Endothelial cell of umbilical vein (primary cell): ENCODE measurements at places on chromosomes 3 and 15. TPM values are rescaled to one million over a fixed set of nuclear protein-coding genes. Genes with fewer than 3 reads are reported as not detected.

Gene BTLA
- total RNA-seq, result not detected in 2 replicates

Gene ADPGK
- 51.0 and 51.7 TPM in 2 replicates for total RNA-seq

Gene SLC6A20
- total RNA-seq, result not detected in 2 replicates

Gene ADGRG7
- not detected in 2 replicates for total RNA-seq

- no peaks in the 10 kb centered on the region for H3K36me3 ChIP-seq
- H3K4me3 ChIP-seq, result no peak overlapping the region
- DNase-seq, result no peak
- H3K27ac ChIP-seq, result no peak overlapping the region
- no peaks in the 10 kb centered on the region for H3K4me1 ChIP-seq
Measured at GRCh38 chr15:45539680-45540079, 17.1 kb upstream of the SLC30A4 start.

DNA sequence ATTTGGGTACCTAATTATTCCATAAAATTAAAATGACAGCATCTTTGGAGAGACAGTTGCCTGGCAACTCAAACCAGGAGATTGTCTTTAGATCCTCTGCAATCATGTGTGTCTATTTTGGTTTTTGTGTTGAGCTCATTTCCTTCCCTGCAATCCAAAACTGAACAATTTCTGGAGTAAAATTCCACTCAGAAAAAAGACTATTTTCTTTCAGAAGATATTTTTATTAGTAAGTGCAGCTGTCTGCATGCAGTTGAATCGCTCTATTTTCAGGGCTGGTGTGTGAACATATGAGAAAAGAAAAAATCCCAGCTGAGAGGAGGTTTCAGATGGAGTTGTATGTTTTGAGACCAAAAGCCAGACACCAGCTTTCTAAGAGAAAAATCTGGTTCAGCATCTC is 41.9 kb upstream of the DYNC1LI1 start:
- DNase-seq, result no peak
- peaks cover 3% of the 10 kb centered on the region for H3K27me3 ChIP-seq
- H3K27ac ChIP-seq, result no peak overlapping the region

DNA sequence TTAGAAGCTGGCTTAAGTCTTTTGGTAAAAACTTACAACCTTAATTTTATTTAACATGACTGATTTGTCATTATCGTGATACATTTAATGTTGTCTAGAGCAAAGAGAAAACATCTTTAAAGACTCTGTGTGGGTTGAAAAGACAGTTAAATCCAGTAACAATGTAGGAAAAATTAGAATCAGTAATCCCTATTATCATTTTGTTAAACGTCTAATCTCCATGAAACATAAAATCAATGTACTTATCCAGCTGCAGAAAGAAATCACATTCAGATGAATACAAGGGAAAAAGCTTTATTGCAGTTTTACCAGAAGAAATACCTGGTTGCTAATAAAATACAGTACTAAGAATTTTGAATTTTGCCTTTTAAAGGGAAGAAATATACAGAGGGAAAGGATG is 21.2 kb upstream of the SETMAR start:
- H3K4me3 ChIP-seq, result no peak overlapping the region
- no peaks in the 10 kb centered on the region for H3K36me3 ChIP-seq
- H3K27me3 ChIP-seq, result no peaks in the 10 kb centered on the region
- no peak overlapping the region for H3K27ac ChIP-seq

DNA sequence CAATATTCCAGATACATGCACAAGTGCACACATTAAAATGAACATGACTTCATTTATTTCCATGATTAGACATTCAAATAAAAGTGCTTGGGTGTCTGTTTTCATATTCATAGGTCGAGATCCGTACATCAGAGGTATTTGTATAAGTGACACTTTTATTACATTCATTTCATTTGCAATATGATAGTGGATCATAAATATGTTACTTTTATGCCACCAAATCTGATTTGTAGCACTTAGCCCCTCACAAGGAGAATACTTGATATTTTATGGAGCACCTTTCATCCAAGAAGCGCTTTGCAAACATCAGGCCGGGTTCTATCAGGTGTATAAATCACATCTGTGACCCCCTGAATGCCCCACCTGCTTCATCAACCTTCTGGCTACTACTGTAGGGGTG is 100.6 kb downstream of the TOP2B start:
- no peaks in the 10 kb centered on the region for H3K36me3 ChIP-seq
- DNase-seq, result no peak
- H3K4me1 ChIP-seq, result no peaks in the 10 kb centered on the region
- no peak overlapping the region for H3K27ac ChIP-seq

- H3K36me3 ChIP-seq, result no peaks in the 10 kb centered on the region
- no peak overlapping the region for H3K4me3 ChIP-seq
- no peaks in the 10 kb centered on the region for H3K4me1 ChIP-seq
- no peak overlapping the region for H3K27ac ChIP-seq
- DNase-seq, result no peak
Measured at GRCh38 chr3:117059956-117060270, 350.3 kb downstream of the TUSC7 start.

DNA sequence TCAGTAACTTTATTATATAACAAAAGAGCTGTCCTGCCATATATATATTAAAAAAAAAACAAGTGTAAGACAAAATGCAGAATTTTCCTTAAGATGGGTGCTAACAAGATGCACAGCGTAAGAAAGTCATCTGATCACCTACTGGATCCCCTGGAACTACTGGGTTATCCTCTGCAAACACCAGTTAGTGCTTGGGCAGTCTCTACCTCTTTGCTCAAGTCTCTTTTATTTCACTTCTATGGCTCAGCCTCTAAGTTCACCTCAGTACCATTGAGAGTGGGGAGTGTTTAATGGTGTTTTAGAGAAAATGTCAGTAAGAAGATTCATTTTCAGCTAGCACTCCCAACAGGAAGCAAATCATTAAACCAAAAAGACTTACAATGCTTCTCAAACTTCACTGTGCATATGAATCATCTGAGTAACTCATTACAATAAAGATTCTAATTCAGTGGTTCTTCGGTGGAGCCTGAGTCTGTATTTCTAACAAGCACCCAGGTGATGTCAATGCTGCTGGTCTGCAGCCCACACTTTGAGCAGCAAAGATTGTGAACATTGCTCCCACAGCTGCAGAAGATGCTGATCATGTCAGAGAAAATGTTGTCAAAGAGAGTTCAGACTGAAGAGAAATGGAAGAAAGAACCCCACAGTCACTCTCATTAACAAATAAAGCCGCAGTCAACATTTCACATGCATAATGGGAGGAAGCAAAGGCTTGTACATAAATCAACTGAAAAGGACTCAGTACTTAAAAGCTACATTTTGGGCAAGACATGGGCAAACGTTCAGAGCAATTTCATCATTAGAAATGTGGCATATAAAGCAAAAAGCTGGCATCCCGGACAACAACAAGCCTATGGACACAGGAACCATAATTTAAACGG is 227.1 kb upstream of the ATP11B start:
- no peaks in the 10 kb centered on the region for H3K27me3 ChIP-seq
- H3K4me3 ChIP-seq, result no peak overlapping the region
- H3K36me3 ChIP-seq, result no peaks in the 10 kb centered on the region
- H3K27ac ChIP-seq, result no peak overlapping the region

GRCh38 chr3:160919942-160920341 is 163.9 kb downstream of the PPM1L start:
- H3K4me3 ChIP-seq, result no peak overlapping the region
- H3K27ac ChIP-seq, result no peak overlapping the region
- H3K36me3 ChIP-seq, result no peaks in the 10 kb centered on the region
- H3K27me3 ChIP-seq, result no peaks in the 10 kb centered on the region

- H3K4me1 ChIP-seq, result no peaks in the 10 kb centered on the region
- no peak for DNase-seq
- peaks cover 63% of the 10 kb centered on the region for H3K36me3 ChIP-seq
- H3K27ac ChIP-seq, result no peak overlapping the region
Measured at GRCh38 chr3:58104712-58105111, 96.5 kb downstream of the FLNB start.

GRCh38 chr3:24471486-24471885 is 23.2 kb downstream of the THRB start:
- no peaks in the 10 kb centered on the region for H3K4me1 ChIP-seq
- no peaks in the 10 kb centered on the region for H3K36me3 ChIP-seq
- no peak for DNase-seq
- H3K27ac ChIP-seq, result no peak overlapping the region

DNA sequence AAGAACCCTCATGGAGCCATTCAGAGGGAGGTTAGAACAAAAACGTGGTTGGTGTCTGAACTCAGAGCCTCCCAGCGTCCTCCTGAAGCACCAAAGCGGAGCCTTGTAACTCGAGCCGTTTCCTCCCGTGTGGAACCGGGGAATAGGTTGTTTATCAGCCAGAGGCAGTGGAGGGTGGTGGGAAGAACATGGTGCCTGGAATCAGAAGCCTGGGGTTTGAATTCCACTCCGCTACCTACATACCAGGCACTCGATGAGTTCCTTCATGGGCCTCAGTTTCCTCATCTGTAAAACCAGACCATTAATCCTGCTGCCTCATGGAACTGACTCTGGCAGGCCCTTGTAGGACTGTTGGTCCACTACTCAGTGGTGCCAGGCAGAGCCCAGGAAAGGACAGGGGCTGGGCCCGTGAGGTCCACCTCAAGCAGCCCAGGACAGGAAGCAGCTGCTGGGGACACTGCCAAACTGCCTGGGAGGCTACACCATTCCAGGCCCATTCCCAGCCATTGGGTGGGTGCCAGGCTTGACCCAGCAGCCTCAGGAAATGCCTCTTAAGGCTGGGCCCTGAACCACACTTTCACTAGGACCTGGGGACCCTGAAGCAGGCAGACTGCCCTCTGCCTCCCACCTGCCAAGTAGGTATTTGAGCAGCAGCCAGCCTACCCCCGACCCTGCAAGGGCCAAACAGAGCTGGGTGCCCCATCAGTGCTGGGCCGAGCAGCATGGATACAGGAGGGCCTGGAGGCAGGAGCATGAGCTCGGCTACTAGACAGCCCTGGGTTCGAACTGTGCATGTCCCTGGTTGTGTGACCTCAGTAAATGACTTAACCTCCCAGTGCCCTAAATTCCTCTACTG is 33.4 kb downstream of the PRKCD start:
- peak; percentile 39 for DNase-seq
- H3K4me1 ChIP-seq, result peaks cover 11% of the 10 kb centered on the region
- no peaks in the 10 kb centered on the region for H3K36me3 ChIP-seq
- H3K27ac ChIP-seq, result no peak overlapping the region
- H3K27me3 ChIP-seq, result no peaks in the 10 kb centered on the region

GRCh38 chr15:27764339-27764738 is 334.8 kb downstream of the OCA2 start:
- H3K27ac ChIP-seq, result no peak overlapping the region
- H3K4me3 ChIP-seq, result no peak overlapping the region
- no peaks in the 10 kb centered on the region for H3K4me1 ChIP-seq
- no peaks in the 10 kb centered on the region for H3K36me3 ChIP-seq
- no peaks in the 10 kb centered on the region for H3K27me3 ChIP-seq
- DNase-seq, result no peak

DNA sequence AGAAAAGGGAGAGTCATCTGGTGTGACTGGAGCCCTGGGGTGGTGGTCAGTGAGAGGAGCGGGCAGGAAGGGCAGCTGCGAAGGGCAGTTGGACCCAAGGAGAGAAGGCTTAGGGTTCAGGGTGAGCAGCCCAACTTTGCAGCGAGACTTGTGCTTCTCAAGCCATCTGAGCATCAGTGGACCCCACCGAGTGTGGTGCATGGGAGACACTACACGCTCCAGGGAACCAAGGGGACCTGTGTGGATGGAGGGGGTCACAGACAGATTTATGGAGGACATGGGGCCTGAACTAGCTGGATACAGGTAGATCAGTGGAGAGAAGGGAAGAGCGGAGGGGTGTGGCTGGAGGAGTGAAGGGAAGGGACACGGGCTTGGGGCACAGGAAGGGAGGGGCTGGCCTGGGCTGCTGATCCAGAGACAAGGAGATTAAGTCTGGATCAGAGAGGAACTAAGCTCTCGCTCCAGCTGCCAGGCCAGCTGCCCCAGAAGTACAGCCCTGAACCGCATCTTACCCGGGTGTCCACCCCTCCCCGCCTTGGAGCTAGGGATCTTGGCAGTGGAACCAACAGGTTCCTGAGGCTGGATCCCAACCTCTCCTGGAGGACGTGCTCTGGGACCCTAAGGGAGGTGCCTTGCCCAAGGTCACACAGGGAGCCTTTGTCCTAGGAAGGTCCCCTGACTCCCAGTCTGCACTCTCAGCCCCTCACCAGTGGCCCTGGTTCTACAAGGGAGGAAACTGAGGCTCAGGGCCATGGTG is 120.5 kb downstream of the CORO2B start:
- no peak overlapping the region for H3K27ac ChIP-seq
- no peaks in the 10 kb centered on the region for H3K27me3 ChIP-seq
- H3K4me3 ChIP-seq, result no peak overlapping the region
- no peaks in the 10 kb centered on the region for H3K36me3 ChIP-seq
- DNase-seq, result no peak

- no peak overlapping the region for H3K4me3 ChIP-seq
- no peaks in the 10 kb centered on the region for H3K27me3 ChIP-seq
- no peaks in the 10 kb centered on the region for H3K4me1 ChIP-seq
- peaks cover 3% of the 10 kb centered on the region for H3K36me3 ChIP-seq
- no peak overlapping the region for H3K27ac ChIP-seq
Measured at GRCh38 chr3:31652296-31652695, 119.6 kb downstream of the STT3B start.

- H3K4me1 ChIP-seq, result peaks cover 10% of the 10 kb centered on the region
- peak overlapping the region; percentile 40 for H3K27ac ChIP-seq
- H3K36me3 ChIP-seq, result no peaks in the 10 kb centered on the region
Measured at GRCh38 chr15:90787881-90788280, 70.7 kb downstream of the BLM start.

- H3K4me1 ChIP-seq, result no peaks in the 10 kb centered on the region
- H3K36me3 ChIP-seq, result no peaks in the 10 kb centered on the region
- no peak for DNase-seq
- no peak overlapping the region for H3K4me3 ChIP-seq
- no peak overlapping the region for H3K27ac ChIP-seq
Measured at GRCh38 chr3:37824954-37825328, 36.7 kb upstream of the CTDSPL start.

- H3K27me3 ChIP-seq, result no peaks in the 10 kb centered on the region
- H3K4me1 ChIP-seq, result no peaks in the 10 kb centered on the region
- H3K27ac ChIP-seq, result no peak overlapping the region
Measured at GRCh38 chr3:68363796-68364195, 568.6 kb downstream of the TAFA4 start.

GRCh38 chr15:40815042-40815698 is 7.9 kb upstream of the DNAJC17 start:
- no peak overlapping the region for H3K4me3 ChIP-seq
- H3K27ac ChIP-seq, result no peak overlapping the region
- DNase-seq, result no peak
- no peaks in the 10 kb centered on the region for H3K27me3 ChIP-seq
- H3K36me3 ChIP-seq, result peaks cover 27% of the 10 kb centered on the region
